ENCODE measurements at places on chromosomes 2 and 18.

DNA sequence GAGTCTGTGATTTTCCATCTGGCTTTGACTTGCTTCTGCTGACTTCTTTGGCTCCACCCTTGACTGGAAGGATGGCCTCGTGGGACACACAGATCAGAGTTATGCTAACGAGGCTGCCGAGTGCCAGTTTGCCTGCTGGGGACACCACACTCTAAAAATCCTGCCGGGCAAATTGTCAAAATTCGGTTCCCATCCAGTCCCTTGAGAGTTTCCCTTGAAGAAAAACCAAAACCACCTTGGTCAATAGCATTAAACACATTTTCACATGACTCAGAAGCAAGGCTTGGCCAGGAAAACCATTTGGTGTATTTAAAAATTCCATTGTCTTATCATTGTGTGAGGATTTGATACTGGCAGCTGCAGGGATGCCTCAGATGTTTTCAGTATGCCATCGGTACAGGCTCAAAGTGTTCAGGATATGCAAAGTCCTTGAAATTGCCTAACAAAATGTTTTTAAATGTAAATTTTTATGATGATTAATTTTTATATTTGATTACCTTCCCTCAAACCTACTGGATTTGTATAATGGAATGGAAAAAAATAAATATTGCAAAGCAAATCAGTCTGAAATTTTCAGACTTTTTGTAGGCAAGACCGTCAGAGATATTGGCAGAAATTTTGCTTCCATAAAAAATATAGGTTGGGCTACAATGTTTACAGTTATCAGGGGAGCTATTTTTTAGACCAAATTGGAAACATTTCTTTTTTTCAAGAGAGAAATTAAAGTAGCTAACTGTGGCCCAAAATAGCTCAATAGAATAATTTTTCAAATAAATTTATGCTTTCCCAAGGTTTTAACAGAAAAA lies 41.6 kb downstream of the KCNE4 start:
- no peak for DNase-seq

DNA sequence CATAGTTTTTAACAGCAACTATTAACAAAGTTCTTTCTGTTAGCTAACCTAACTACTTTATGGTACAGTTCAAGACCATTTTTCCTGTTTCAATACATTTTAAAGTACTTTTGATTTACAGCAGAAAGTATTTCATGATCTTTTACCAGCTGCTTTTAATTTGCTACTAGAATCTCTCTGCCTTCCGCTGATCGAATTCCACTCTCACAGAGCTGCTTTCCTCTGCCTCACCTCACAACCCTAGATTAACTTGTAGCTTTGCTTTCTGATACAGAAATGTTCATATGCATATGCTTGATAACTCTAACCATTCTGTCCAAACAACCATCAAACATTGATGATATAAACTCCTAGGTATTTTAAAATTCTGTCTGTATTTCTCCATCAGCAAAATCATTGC lies 463.2 kb upstream of the ZEB2 start:
- no peak for DNase-seq

GRCh38 chr2:46814160-46814961 lies 101.2 kb downstream of the MCFD2 start:
- no peak for DNase-seq

DNA sequence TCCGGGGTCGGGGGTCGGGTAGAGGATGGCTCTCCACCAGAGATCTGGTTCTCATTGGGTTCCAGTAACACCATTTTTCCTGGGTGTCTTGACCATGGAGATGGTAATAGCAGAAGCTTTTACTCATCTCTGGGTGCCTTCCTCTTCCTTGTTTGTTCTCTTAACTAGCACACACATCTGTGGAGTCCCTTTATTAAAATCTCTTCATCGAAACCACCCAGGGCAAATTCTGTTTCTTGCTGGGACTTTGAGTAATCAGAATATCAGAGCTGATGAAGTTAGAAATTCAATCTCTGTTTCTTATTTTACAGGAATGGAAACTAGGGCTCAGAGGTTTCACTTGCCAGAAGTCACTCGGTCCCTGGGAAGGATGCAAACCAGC lies 15.0 kb upstream of the TRIB2 start:
- no peak for DNase-seq

- DNase-seq, result no peak
Observed at GRCh38 chr2:78992451-78992806, 33.1 kb upstream of the REG3G start.

DNA sequence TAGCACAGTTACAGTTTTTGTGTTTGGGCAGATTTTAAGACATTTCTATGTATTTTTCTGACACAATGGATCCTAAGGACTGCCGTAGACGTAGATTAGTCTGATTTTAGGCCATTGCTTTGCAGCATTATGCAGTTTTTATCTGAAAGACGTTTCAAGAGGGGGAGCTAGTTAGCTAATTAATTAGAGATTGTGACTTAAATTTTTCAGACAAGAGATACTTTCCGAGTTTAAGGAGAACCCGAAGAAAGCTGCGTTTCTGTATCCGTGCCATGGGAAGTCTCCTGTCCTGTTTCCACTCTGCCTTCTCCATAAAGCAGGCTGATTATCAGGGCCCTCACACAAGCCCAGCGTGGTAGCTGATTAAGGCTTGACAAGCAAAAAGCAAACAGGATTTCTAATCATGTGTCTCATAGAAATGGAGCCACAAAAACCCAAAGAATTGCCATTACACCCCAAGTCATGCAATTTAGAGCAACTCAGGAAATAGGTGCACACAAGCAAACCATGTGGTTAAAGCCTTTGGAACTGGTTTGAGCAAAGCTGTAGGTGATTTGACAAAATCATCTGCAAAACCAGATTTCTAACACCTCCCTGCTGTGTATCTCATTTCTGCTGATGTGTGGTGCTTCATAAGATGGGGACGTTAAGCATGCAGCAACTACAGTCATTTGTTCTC lies 808.1 kb downstream of the RNF144A start:
- DNase-seq, result no peak

GRCh38 chr18:12011957-12012549 lies 30.7 kb downstream of the IMPA2 start:
- no peak for DNase-seq

DNA sequence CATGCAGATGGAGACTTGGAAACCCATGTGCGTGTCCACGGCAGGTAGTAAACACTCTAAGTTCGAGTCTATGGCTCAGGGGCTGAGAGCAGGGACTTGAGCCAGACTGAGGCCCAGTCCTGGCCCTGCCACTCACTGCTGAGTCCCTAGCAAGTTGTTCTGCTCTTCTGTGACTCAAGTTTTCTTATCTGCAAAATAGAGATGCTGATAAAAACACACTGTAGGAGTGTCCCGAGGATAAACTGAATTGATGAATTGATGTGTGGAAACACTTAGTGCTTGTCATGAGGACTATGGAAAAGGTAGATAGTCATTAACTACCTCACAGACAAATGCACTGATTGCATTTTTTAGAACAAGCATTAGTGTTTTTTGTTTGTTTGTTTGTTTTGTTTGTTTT lies 73.2 kb downstream of the BOLA3 start:
- DNase-seq, result no peak

Data from stimulated activated CD4-positive, alpha-beta T cell treated with anti-CD3 and anti-CD28 coated beads, Interleukin-1b, Interleukin-23, amount 100 ng/mL, for 1 hour (primary cell).